ENCODE measurements at places on chromosomes 4 and X.

DNA sequence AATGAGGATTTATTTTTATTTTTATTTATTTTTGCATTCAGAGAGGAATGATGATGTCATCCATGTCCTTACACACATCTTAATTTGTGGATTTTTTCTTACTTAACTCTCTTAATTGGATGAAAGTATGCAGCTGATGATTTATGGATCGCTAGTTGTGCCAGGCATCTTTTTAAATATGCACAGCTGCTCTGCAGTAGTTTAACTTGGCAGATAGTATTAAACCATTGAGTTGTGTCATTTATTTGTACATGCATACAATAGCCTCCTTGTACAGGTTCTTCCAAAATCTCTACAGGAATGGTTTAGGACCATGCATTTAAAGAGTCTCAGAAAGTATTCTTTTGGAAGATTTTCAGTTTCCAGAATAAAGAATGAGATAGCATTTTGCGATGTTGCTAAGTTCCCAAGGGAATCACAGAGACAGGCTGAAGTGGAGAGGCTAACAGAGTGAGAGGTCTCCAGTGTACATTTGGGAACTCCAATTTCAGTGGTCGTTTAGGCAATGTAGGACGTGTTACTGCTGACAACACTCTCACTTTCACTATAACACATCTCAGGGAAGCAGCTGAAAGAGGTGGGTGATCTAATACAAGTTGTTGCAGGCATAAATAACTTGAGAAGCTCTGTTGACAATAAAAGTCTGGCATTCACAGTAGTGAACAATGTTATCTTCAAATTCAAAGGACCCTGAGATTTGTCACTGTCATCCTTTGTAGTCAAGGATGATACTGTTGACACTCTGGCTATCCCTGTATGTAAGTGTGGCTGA lies 49.9 kb upstream of the SCRG1 start:
- DNase-seq: no peak

- DNase-seq: no peak
Measured at GRCh38 chr4:134328741-134329140, 127.2 kb upstream of the PABPC4L start.

GRCh38 chr4:93791570-93792195 lies 36.9 kb upstream of the ATOH1 start:
- DNase-seq: peak; percentile 3

DNA sequence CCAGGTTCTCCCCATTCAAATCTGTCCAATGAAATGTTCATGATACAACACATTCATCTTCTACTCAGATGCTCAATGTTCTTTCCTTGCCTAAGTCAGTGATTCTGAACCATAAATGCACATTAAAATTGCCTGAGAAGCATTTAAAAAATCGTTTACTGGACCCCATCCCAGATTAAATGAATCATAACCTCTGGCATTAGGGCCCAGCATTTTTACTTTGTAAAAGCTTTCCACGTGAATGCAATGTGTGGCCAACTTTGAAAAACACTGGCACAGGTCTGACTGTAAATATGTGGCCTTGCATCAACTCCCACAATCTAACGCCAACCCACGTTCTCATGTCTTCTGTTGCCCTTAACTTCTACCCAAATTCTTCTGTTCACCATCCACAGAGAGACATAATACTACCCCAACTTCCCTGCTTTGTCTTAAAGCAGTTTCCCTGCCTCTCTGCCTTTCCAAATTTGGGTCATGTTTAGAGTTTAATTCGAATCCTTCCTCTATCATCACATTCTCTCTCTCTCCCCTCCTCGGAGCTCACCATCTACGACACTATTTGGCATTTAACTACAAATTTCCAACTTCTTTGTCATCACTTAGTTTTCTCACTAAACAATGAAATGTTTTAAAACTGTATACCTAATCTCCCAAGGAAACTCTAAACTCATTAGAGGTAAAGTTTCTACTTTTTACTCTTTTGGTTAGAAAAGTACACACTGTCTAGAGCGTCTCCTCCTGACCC lies 78.7 kb downstream of the PRKG2 start:
- no peak for DNase-seq

DNA sequence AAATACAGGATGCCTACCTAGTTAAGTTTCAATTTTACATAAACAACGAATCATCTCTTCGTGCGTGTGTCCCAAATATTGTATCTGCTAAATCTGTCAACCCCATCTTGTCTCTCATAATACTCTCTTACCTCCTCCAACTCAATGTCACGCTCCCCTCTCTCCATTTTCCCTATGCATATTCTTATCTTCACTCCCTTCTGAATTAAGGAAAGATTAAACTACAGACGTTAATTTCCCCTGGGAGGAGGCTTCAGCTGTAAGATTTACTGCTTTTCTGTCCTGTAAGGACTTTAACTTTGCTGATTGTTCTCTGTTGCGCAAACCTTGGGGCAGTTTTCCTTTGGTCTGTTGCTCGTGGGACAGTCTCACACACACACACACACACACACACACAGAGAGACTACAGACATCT lies 455 bp upstream of the ABCB7 start:
- DNase-seq: no peak

DNA sequence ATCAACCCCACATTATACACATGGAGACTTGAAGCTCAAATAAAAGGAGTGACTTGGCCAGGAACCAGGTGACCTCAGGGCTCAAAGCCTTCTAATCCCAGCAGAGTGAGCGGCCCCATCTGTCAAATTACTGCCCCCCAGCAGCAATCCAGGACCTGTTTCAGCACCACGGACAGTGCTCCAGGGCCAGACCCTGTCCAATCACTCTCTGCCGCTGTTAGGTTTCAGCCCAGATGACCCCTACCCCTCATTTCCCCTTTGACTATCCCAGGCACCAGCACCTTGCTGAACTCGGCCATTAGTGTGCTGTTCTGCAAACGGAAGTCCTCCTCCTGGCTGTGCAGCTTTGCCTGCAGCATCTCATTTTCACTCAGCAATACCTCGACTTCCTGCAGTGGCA lies 5.1 kb downstream of the GRIPAP1 start:
- DNase-seq: no peak

- no peak for DNase-seq
Measured at GRCh38 chr4:137997496-137997895, 244.7 kb downstream of the SLC7A11 start.

- DNase-seq: no peak
Measured at GRCh38 chr4:139940600-139940999, 213.4 kb downstream of the MAML3 start.

GRCh38 chr4:47533689-47534347 lies 48.7 kb downstream of the ATP10D start:
- no peak for DNase-seq

DNA sequence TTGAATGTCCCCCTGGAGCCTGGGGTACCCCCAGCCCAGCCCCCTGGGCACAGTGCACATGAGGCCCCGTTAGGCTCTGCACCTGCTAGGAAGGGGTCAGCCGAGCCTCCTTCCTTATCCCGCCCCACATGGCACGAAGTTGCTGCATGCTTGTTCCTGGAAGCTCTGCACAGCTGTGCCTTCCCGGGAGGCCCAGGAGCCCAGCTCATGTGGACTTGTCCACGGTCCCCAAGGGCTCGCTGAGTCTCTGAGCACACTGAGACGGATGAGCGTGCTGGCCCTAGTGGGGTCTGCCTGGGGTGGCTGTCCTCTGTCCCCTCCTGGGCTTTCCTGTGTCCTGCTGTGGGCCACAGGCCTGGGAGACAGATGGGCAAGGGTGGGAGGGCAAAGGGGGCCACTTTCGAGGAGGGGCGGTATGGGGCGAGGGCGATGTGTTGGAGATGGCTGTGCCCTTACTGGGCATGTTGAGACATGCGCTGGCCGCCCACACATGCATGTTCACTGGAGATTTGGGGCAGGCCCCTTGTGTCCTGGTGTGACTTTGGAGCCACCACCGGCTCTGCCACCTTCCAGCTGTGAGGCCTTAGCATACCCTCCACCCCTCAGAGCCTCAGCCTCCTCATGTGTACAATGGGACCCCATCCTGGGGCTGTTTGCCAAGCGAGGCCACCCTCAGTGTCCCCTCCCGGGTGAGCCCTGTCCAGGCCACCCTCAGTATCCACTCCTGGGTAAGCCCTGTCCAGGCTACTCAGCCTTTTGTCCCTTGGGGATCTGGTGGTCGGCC lies 237.6 kb downstream of the AFAP1 start:
- no peak for DNase-seq

GRCh38 chrX:38941675-38942074 lies 140.4 kb downstream of the MID1IP1 start:
- no peak for DNase-seq

GRCh38 chr4:86055898-86056297 lies 304.0 kb downstream of the MAPK10 start:
- no peak for DNase-seq

DNA sequence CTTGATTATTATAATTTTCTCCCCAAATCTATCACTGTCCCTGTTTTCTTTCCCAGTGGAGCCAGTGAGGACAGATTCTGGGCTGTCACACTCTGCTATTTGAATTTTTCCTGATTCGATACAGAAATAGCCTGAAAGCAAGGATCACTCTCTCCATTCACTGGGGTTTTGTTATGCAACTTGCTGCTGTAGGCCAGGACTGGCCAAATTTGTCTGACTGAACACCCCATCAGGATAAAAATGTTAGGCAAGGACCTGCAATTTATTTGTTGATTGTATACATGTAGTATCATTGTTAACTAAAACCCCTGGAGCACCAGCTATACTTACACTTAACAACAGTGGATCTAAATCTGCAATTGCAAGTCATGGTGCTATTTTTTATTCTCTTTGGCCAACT lies 68.7 kb downstream of the AASDH start:
- no peak for DNase-seq

DNA sequence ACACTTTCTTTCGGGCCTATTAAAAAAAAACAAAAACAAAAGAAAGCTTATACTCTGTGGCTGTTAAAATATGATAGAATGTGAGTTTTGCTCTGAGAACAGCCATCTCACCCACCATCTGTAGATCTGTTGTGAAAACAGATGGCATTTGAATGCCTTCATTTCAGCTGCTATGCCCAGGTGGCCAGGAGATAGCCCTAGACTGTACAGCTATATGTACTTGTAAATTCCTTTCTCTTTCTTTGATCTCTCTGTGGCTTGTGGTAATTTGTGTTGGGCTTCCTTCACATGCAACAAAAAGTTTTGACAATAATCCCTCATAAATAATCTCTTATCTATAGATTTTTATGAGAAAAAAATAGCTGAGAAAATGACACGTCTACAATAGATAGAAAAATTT lies 38.1 kb downstream of the PNPLA4 start:
- DNase-seq: no peak

DNA sequence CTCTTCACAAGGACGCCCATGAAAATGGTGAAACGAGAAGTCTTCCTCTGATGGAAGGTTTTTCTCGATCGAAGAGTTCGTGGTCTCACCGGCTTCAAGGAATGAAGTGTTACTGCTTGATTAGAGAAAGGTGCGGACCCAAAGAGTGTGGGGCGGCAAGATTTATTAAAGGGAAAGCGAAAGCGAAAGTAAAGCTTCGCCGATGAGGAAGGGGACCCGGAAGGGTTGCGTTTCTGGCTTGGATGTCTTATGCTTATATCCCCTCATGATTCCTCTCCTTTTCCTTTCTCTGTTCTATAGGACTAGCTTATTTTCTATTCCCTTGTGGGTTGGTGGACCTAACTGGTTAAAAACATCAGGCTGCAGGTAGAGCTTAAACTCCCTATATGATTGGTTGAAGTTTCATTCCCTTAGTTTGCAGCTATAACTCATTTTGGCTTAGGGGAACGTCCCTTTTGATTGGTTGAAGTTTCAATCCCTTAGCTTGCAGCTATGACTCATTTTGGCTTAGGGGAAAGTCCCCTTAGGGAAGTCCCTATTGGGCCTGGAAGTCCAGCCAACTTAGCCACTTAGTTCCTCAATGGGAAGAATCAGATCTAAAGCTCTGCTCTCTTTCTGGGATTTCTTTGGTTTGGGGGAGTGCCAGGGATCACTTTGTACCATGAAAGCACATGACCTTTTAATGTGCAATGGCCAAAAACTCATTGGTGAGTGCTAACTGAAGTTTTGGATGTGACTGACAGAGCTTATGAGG lies 1025.0 kb upstream of the PCDH10 start:
- no peak for DNase-seq

- DNase-seq: no peak
Measured at GRCh38 chr4:156102411-156102810, 148.7 kb upstream of the CTSO start.

DNA sequence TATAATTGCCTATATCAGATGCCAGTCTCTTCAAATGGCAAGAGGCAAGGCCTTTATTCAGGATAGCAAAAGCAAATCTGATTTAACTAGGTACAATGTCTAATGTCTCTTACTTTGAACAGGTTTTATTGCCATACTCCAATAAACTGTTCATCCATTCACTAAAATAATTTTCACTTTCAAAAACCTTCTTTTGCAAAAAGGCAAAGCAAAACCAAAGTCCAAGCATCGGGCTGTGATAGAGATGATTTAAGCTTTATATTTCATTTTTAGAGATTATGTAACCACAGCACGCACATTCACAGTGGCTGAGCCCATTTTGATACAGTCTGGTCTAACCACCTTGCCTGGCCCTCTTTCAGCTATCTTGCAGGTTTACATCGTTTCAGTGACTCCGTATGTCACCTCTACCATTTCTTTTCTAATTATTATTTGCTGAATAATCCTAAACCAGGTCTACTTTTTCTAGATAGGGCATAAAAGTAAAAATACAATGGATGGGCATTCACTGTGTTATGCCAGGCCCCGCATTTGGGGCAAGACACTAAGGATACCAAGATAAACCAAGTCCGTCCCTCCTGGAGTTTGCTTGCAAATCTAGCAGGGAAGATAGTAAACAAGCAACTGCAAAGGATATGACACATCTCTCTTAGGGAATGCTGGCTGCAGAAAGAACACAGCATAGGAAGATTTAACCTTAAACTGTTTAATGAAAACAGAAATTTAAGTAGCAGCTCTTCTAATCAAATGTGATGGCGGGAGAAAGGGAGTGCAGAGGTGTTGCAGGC lies 1.8 kb downstream of the CASP3 start:
- no peak for DNase-seq

DNA sequence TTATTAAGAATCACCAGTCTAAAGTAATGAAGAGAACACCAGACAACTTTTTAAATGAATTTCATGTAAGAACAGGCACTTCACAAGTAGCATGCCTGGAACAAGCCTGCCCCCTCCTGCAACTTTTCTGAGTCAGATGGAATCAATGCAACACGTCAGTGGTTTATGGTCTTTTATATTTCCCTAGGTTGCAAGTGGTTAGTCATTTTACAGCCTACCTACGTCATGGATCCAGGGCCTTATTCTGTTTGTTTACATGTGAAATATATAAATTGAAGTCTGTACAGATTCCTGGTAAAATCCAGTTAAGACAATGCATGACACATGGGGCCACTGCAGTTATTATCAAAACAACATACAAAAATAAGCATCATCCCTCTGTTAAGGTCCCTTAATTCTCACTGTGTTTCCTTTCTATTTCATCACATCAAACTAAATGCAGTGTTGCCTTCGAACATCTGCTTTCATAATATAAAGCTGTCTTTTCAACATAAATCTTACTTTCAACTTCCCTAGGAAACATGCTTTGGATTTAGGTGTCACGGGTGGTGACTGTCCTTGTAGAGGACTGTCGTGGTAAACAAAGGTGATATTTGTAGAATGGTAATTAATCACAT lies 309.3 kb downstream of the FRMPD4 start:
- DNase-seq: no peak

GRCh38 chr4:55010550-55010949 lies 114.8 kb downstream of the KDR start:
- DNase-seq: no peak

- no peak for DNase-seq
Measured at GRCh38 chr4:122658818-122659295, 38.0 kb upstream of the IL21 start.

Measured in pulmonary artery endothelial cell (primary cell).